ENCODE measurements at places on chromosomes 4 and X. TPM values are rescaled to one million over a fixed set of nuclear protein-coding genes. Genes with fewer than 3 reads are reported as not detected.

Gene PNMA3
- not detected for total RNA-seq

Gene STATH
- total RNA-seq, result not detected

Gene CCSER1
- not detected for total RNA-seq

Gene JADE3
- total RNA-seq, result 5.6 TPM

Gene UGT8
- total RNA-seq, result not detected

Gene NWD2
- total RNA-seq, result not detected

All from A172 (cell line).